Breast epithelium (tissue), 4 donors: ENCODE measurements at places on chromosomes 11 and 22. TPM values are rescaled to one million over a fixed set of nuclear protein-coding genes. Genes with fewer than 3 reads are reported as not detected.

- no peak overlapping the region for H3K27ac ChIP-seq
- no peaks in the 10 kb centered on the region for H3K27me3 ChIP-seq
- no peak overlapping the region for H3K4me3 ChIP-seq
Observed at GRCh38 chr11:27874998-27875830, 175.0 kb upstream of the BDNF start.

DNA sequence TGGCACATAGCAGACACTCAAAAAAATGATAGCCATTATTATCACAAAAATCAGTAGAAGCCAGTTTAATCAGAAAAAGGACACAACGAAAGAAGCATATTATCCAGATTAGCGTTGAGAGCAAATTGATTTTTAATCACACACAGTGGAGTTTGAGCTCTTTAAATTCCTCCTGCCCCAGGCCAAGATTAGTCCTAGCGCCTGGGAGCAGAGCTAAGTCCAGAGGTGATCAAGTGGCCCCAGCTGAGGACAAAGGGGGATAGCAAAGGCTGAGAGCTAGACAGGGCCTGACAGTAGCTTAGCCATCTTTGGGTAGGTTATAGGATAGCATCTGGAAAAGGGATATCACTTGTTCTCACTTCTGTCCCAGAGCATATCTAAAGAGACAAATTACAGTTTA is 133.6 kb downstream of the NXPE2 start:
- no peak overlapping the region for H3K4me3 ChIP-seq
- no peak for DNase-seq
- H3K27me3 ChIP-seq = peaks cover 5% of the 10 kb centered on the region

Gene C11orf52
- 19.0 TPM for total RNA-seq

DNA sequence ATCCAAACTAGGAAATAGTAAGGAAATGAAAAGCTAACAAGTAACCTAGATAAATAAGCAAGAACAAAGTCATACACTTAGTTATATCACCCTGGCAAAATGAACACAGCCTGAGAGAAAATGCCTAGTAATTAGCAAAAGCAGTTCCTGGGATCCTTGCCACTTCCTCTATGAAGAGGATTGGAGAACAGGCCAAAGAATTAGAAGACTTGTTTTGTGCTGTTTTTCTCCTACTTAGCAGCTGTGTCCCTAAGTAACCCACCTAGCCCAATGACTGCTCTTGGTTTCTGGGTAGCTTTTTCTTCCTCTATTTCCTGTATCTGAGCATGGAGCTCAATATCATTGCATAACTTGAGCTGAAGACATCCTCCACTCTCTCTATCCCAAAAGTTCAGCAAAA is 713.9 kb downstream of the ETS1 start:
- DNase-seq = no peak
- no peak overlapping the region for H3K4me3 ChIP-seq
- H3K36me3 ChIP-seq = no peaks in the 10 kb centered on the region
- H3K27me3 ChIP-seq = no peaks in the 10 kb centered on the region

GRCh38 chr22:47112994-47113852 is 350.8 kb downstream of the TBC1D22A start:
- no peaks in the 10 kb centered on the region for H3K27me3 ChIP-seq
- H3K4me3 ChIP-seq = no peak overlapping the region
- no peak for DNase-seq
- H3K36me3 ChIP-seq = no peaks in the 10 kb centered on the region
- H3K27ac ChIP-seq = no peak overlapping the region

DNA sequence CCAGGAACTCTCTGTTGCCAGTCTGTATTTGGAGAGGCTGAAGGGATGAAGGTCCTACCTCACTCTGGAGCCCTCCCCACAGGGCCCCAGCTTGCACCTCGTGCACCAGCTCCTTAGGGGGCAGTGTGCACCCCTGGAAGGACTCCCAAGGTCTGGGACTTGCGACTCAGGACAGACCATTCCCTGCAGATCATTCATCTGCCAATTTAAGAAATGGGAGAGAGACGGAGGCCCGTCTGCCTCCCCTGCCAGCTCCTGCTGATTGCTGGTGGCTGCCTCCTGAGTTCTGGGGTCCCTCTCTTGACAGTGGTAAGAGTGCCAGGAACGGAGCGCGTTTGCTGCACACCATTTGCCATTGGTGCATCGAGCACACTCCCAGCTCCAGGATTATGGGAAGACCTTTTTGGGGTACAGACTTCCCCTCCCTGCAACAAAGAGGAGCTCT is 27.4 kb upstream of the MALAT1 start:
- H3K4me1 ChIP-seq = peaks cover 12% of the 10 kb centered on the region
- no peak for DNase-seq
- H3K36me3 ChIP-seq = no peaks in the 10 kb centered on the region
- no peaks in the 10 kb centered on the region for H3K27me3 ChIP-seq

GRCh38 chr22:36015155-36015810 is 13.3 kb downstream of the RBFOX2 start:
- H3K4me1 ChIP-seq = no peaks in the 10 kb centered on the region
- no peaks in the 10 kb centered on the region for H3K36me3 ChIP-seq
- no peak overlapping the region for H3K27ac ChIP-seq
- no peak for DNase-seq
- no peak overlapping the region for H3K4me3 ChIP-seq
